Activated T-cell treated with anti-CD3 and anti-CD28 coated beads, Interleukin-2, amount 50 U/mL, for 72 hours (primary cell): ENCODE measurements at places on chromosomes 13 and 19.
A peak's percentile ranks its signal among the peaks of the same experiment; 100 is the strongest.

GRCh38 chr13:33236021-33236420 is 49.5 kb downstream of the STARD13 start:
- no peak for DNase-seq

- DNase-seq, result no peak
Measured at GRCh38 chr13:53447863-53448262, 419.2 kb downstream of the OLFM4 start.

DNA sequence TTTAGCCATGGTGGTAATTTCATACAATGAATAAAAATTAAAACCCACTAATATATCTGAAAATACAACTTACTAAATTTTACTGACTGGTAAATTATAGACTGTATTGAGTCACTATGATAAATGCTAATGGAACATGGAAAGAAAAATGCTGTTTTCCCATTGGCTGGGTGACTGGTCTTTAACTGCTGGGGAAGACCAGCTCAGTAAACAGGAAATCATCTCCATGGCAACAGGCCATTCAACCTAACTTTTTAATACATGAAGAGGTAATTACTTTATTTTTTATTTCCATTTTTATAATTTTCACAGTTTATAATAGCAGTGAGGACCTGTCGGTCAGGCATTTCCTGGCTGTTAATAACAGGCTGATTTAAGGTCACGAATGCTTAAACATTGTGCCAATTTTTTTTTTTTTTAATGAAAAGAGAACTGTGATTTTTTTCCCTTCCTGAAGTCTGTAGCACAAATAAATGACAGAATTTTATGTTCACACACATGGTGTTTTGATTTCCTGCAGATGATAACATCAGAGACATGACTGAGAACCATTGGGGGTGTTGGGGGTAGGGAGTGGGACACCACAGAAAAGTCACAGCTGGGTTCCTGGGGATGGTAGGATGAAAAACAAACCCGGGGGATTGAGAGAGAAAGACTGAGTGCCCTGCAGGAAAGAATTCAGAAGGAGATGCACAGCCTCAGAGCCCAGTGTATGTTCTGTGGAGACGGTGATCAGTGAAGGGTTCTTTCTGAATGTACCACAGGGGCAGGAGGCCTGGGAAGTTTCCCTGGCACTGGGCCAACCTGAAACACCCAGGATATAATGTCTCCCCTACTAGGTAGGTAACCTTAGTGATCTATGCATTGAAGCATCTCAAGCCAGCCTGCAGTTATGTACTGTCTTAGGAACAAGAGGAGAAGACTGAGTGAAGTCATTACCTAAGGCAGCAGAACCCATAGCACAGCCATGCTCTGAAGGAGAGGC is 297.1 kb downstream of the COG6 start:
- DNase-seq, result no peak

DNA sequence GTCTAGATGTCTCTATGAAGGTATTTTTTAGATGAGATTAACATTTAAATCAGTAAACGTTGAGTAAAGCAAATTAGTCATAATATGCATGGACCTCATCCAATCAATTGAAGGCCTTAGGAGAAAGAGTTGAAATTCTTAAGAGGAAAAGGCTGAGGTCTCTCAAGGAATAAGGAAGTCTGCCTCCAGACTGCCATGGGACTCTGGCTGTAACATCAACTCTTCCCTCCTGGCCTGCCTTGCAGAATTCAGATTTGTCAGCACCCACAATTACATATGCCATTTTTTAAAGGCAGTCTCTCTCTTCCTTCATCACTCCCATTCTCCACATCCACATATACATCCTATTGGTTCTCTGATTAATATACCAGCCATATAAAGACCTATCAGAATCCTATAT is 28.8 kb upstream of the INTS6 start:
- DNase-seq, result no peak

- no peak for DNase-seq
Measured at GRCh38 chr13:59545007-59545406, 618.7 kb downstream of the DIAPH3 start.

DNA sequence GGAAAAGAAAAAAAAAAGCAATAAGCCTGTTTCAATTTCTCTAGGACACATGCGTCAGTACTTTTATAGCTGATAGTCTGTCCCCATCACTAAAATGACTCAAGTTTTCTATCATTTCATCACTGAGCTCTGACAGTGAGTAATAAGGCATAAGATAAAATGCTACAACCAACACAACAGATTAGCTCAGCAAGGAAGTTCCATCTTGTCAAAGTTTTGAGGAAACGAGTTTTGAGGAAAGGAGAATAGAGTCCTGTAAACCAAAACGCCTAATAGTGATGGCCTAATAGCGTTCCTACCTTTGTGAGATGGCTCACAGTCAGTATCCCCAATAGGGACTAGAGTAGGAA is 145.1 kb downstream of the LACC1 start:
- DNase-seq, result no peak

- DNase-seq, result no peak
Measured at GRCh38 chr19:55088021-55088451, 12.4 kb downstream of the EPS8L1 start.

DNA sequence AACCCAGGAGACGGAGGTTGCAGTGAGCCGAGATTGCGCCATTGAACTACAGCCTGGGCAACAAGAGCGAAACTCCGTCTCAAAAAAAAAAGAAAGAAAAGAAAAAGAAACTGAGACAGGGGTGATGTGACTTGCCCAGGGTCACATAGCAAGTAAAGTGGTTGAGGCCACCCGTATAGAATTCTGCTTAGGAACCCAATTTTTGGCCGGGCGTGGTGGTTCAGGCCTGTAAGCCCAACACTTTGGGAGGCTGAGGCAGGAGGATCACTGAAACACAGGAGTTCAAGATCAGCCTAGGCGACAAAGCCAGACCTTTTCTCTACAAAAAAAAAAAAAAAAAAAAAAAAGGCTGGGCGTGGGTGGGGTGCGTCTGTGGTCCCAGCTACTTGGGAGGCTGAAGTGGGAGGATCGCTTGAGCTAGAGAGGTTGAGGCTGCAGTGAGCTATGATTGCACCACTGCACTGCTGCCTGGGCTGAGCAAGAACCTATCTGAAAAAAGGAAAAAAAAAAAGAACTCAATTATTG is 1.3 kb downstream of the SNRPA start:
- peak; percentile 38 for DNase-seq

GRCh38 chr19:16429066-16429758 is 42.6 kb downstream of the EPS15L1 start:
- no peak for DNase-seq

GRCh38 chr19:14337510-14337909 is 43.7 kb upstream of the ADGRE5 start:
- peak; percentile 52 for DNase-seq

DNA sequence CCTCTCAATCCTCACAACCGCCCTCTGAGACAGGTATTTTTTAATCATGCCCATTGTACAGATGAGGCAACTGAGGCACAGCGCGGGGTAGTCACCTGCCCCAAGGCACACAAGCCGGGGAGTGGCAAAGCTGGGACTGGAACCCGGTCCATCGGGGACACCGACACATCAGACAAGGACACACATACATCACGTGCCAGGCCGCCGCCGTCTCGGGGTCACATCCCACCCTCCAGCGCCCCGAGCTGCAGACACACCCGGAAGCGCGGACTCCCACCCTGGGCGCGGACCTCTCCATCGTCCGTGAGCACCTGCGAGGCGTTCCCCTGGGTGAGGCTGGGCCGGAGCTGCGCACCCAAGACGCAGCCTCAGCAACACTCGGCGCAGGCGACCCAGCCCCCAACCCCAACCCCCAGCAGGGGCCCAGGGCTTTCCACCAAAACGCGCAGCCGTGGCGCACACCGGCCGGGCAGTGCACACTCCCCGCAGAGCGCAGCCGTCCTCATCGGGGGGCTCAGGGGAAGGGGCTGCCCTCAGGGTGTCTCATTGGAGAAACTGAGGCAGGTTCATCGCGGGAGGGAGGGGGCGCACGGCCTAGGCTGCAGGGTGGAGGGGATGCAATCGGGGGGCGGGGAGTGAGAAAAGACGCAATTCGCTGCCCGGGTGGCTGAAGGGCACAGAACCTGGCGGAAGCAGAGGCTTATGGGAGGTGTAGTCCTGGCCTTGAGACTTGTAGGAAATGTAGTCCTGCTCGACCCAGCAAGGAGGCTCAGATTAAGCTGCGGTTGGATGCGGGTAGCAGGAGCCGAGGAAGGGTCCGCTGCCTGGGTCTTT is 1.9 kb upstream of the LMTK3 start:
- peak; percentile 76 for DNase-seq

GRCh38 chr19:47649588-47649987 is 40.7 kb downstream of the BICRA start:
- DNase-seq, result no peak

- DNase-seq, result peak; percentile 71
Measured at GRCh38 chr19:53908106-53908934, 758 bp upstream of the CACNG7 start.

DNA sequence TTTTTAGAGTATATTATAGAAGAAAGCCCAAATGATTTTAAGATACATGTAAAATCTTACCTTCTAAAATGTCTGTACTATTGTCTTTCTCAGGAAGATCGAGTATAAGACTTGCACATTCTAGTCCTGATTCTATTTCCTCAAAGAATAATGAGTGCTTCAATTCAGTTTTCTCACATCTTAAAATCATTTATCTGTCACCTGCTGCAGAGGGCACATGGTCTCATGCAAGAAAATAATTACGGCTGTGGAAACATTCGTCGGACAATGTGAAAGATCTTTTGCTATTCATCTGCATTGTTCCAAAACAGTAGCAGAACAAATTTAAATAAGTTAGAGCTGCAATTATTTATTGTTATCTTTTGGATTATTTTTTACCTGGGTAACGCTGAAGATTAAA is 1403.5 kb downstream of the PCDH9 start:
- DNase-seq, result no peak

DNA sequence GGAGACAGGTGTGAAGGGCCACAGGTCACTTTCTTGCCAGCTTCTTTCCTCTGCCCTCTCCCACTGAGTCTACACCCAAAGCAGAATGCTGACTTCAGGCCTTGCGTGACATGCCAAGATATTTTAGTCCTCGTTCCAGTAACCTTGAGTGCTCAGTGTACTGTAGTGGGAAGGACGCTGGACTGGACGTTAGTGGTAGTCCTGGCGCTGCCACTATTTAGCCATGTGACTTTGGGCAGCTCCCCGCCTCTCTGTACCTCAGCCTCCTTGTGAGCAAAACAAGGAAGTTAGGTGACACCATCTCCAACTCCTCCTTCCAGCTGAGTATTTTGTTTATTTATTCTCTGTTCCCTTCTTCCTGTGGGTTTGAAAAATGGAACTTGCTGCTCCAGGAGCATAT is 86.1 kb downstream of the FRY start:
- DNase-seq, result no peak

DNA sequence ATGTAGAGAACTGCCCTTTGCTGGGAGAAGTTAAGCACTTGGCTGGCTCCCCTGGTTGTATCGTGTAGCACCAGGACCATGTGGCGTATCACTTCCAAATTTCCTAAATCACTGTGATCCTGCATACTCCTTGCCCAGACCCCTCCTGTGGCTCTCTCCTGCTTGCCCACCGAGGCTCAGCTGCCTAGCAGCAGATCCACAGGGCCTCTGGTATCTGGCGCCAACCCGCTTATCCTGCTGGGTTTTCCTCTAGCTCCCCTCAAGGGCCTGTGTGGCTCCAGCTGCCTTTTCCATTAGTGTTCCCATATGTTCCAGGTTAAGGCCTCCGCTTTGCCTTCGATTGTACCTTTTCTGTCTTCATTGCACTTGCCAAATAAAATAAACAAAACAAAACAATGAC is 16.5 kb downstream of the LRCH1 start:
- DNase-seq, result no peak

GRCh38 chr13:109024611-109025010 is 395.2 kb downstream of the MYO16 start:
- DNase-seq, result no peak

DNA sequence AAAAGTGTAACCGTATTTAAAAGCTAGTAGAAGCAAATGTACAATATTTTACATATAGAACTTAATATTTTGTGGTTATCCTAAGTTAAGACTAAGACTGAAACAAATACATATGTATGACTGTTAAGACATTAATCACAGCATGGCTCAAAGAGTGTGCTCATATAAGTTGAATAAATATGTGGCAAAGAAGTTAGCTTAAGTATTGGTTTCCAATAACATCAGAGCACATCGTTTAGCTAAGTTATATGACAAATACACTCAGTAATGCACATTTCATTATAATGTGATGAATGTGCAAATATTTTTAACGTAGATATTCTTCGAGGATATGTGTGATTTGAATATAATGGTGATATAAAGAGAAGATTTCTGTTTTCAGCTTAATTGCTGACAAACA is 253.8 kb downstream of the SLITRK5 start:
- no peak for DNase-seq

- no peak for DNase-seq
Measured at GRCh38 chr19:48548253-48548911, 3.6 kb upstream of the SULT2B1 start.

GRCh38 chr13:73631411-73631810 is 502.8 kb downstream of the KLF12 start:
- DNase-seq, result no peak

DNA sequence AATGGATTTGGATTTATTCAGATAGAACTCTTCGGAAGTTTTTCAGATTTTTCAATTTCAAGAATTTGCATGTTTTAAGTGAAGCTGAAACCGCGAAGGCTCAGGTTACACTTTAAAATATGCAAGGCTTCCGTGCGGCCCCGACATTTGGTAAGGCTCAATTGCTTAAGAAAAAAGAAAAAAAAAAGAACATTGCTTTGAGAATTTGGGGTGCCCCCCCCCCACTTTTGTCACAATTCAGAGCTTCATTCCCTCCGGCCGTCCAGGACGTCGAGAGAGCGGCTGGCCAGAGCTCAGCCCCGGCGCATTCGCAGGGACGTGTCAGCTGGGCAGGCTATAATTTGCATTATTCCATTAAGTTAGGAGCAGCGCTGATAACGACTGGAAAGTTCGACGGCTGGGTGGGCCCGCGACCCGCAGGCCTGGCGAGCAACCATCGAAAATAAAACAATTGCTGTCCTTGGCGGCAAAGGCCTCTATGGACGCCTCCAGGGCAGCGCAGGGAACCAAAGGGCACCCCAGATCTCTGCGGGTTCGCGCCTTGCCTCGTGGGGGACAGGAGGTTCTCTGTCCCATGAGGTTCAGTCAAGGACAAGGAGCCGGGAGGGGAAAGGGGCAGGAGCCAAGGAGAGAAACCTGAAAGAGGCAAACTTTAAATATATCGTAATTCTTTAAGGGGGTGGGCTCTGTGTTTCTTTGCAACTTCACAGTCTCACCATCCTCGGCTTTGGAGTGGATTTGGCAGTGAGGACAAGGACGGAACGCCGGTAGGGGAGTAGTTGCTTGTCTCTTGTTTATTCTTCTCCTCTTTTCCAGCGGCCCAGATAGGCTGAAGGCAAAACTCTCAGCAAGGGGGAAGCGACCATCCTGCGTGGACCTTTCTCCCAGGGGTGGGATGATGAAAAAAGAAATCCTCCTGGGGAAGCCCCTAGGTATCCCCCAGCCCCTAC is 7.0 kb downstream of the SOX21 start:
- no peak for DNase-seq

DNA sequence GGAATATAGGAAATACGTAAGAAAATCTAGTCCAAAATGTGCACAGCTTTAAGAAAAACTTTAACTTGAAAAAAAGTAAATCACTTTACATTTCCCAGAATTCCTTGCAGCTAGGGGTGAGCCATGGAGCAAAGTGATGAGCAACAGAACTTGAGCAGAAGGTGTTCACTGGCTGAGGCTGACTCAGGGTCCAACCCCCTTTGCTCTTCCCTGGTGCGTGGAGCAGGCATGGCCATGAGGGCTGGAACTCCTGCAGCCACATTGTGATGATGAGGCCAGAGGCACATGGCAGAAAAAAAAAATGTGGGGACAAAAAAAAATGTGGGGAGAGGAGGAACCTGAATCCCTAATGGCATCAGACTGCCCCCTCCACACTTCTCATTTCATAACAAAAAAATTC is 9.9 kb upstream of the PLA2G4C start:
- no peak for DNase-seq

GRCh38 chr19:19257137-19257536 is 16.0 kb downstream of the TM6SF2 start:
- DNase-seq, result no peak
